ENCODE measurements at places on chromosomes 7 and 10. TPM values are rescaled to one million over a fixed set of nuclear protein-coding genes. Genes with fewer than 3 reads are reported as not detected.

MMS19 gene
- 52.0 TPM for polyA plus RNA-seq

CCDC172 gene
- not detected for polyA plus RNA-seq

NMT2 gene
- 8.0 TPM for polyA plus RNA-seq

COL26A1 gene
- polyA plus RNA-seq: not detected

UBN2 gene
- 3.4 TPM for polyA plus RNA-seq

SOSTDC1 gene
- polyA plus RNA-seq: 0.07 TPM

DNA sequence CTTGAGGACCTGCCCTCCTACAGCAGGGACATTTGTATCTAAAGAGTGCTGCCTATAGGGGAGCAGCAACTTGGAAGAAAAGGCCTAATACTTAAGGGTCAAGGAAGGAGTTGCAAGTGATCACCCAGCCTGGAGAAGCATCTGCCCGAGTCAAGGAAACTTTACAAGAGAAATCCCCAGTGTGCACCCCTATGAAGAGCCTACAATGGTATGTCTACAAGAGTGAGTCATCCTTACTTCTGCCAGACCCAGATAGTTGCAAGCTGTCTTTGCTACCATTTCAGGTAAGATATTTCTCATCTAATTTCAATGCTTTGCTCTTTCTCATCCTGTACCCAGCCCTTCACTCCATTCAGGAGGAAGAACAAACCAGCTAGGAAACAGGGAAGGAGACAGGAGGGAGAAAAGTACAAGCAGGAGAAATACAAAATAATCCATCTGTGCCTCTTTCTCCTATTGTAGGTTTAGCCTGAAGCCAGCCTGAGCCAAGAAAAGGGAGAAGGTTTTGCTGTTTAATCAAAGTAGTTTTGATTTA, 34.4 kb upstream of the AGR3 start:
- DNase-seq: no peak

- DNase-seq: no peak
Measured at GRCh38 chr10:17644485-17644943, 563 bp downstream of the STAM start.

- no peak for DNase-seq
Measured at GRCh38 chr7:43302211-43302711, 189.8 kb downstream of the HECW1 start.

DNA sequence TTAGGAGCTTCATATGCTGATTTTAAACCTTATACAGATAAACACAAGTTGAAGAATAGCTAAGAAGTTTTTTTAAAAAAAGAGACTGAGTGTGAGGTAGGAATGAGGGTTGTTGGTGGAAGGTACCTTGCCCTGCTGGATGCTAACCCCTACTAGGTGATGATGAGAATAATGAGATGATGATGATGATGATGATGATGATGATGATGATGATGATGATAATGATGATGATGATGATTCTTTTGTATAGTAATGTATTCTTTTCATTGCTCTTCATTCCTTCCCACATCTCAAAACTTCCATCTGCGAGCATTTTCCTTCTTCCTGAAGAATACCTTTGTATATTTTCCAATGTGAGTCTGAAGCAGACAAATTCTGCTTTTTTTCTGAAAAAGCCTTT, 14.1 kb upstream of the TMEM273 start:
- no peak for DNase-seq

GRCh38 chr7:92615861-92616260, 25.7 kb upstream of the FAM133B start:
- no peak for DNase-seq

DNA sequence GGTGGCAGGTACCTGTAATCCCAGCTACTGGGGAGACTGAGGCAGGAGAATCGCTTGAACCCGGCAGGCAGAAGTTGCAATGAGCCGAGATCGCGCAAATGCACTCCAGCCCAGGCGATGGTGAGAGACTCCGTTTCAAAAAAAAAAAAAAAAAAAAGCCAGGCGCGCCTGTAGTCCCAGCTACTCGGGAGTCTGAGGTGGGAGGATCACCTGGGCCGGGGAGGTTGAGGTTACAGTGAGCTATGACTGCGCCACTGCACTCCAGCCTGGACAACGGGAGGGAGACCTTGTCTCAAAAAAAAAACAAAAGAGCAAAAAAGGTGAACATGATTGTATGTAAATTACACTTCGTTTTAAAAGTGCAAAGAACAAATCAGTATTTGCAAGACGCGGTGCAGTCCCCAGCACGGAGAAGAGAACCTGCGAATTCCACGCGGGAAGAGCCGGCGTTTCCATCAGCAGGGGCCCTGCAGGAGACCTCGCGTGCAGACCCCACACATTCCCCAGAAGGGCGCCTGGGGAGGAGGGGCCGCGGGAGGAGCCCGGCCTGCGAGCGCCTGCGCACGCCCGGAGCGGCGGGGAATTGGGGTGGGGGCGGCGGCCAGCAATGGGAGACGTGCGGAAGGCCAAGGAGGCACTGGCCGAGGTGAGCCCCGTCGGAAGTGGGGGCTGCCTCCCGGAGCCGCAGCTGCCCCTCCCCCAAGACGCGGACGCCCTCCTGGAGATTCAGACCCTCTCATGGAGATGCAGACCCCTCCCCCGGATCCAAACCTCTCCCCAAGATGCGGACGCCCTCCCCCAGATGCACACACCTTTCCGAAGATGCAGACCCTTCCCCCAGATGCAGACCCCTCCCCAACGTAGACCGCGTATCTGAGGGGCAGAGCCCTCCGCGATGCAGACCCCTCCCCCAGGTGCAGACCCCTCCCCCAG, 16.7 kb upstream of the SUN1 start:
- no peak for DNase-seq

GRCh38 chr10:119667562-119668328, 16.6 kb downstream of the BAG3 start:
- peak; percentile 78 for DNase-seq

DNA sequence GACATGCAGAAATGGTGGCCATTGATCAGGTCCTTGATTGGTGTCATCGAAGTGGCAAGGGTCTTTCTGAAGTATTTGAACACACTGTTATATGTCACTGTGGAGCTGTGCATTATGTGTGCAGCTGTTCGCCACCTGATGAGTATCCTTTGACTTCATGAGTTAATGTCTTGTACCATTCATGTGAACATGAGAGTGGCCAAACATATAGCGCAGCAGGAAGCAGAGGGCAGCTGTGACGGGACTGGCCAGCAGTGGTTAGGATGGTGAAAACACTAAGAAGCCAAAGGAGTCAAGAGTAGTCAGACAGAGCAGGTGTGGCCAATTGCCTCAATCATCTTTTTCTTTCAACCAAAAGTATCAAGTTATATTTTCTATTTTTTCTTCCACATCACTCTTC, 167.4 kb downstream of the IMMP2L start:
- no peak for DNase-seq

DNA sequence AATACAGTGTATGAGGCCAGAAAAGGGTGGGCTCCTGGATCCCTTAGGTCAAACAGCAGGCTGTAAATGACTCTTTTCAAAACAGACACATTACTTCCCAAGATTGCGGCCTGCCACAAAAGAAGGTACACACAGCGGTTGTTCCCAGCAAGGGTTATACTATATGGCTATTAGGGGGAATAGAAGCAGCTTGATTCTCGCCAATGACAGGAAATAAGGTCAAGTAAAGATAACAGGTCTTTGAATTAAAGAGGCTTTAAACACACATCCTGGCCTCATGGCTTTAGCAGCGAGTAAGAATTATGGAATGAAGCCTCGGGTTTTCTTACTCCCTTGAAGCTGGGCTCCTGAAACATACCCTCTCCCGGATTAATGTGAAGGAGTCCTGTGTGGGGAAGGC, 58.3 kb downstream of the CYP26A1 start:
- no peak for DNase-seq

DNA sequence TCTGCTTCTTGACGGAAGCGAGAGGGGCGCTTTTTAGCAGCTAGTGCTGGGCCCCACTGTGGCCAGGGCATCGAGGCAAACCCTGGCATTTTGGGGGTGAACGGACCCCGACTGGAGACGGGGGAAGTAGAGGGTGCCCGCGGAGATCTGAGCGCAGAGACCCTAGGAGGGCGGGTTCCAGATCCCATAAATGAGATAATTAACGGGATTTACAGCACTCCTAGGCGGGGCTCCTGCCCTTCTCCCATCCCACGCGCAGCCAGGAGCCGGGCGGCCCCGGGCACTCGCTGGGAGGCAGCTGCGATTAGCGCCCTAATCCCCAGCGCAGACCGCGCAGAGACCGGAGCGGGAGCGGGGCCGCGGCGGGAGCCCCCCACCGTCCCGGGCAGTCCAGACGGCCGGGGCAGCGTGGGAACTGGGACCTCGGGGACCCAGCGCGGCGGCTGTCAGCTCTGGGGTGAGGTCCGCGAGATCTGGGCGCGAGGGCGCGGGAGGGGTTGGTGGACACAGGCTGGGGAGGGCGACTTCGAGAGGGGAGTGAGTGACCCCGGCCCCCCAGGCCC, 735 bp downstream of the JCAD start:
- peak; percentile 73 for DNase-seq

DNA sequence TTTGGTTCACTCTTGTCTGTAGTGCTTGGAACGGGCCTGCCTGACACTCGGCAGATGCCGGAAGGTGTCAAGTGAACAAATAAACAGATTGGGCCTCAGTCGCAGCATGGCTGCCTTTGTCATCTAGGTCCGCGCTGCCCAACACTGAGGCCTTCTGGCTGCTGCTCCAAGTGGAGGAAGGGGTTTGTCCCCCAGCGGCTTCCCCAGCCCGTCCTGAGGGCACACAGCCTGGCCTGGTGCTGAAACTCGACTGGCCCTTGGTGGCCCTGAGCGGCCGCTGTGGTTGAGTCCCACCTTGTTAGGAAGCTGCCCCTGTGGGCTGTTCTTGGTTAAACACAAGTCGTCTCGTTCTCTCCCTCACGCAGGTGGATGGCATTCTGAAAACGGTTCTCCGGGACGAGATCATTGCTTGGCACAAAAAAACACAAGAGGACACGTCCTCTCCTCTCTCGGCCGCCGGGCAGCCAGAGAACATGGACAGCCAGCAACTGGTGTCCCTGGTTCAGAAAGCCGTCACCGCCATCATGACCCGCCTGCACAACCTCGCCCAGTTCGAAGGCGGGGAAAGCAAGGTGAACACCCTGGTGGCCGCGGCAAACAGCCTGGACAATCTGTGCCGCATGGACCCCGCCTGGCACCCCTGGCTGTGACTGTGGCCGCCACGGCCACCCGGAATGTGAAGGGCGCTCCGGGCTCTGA, 132.1 kb downstream of the SMURF1 start:
- no peak for DNase-seq

DNA sequence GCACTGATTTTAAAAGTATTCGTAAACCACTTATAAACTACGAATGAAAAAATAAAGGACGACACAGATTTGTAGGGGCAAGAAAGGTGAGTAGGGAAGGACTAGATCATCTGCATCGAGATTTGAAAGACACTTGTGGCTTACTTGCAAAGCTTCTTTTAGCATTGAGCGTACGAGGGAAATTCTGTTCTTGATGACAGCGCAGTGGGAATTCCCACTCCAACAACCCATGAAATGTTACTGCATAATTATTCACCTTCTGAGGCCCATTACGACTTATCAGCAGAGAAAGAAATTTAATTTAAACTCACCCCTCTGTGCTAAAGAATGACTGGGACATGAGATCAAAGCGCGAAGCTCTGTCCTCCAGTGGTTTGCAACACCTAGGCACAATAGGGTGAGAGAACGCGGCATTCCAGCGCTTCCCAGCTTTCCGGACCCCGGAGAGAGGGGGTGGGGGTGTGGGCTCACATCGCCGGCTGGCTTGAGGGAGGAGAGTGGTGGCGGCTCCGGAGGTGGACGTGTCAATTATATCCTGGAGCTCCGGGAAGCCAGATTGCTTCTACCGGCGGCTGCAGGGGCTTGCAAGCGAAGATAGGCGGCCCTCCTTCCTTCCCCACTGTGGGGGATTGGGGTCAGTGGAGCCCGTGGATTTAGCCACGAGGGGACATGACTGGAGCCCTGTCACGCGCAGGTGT, 10.3 kb downstream of the SP8 start:
- DNase-seq: no peak

All from heart left ventricle (tissue), 16 donors.